CD4-positive, alpha-beta T cell (primary cell): ENCODE measurements at places on chromosomes 6 and 20. TPM values are rescaled to one million over a fixed set of nuclear protein-coding genes. Genes with fewer than 3 reads are reported as not detected.
A peak's percentile ranks its signal among the peaks of the same experiment; 100 is the strongest.

DNA sequence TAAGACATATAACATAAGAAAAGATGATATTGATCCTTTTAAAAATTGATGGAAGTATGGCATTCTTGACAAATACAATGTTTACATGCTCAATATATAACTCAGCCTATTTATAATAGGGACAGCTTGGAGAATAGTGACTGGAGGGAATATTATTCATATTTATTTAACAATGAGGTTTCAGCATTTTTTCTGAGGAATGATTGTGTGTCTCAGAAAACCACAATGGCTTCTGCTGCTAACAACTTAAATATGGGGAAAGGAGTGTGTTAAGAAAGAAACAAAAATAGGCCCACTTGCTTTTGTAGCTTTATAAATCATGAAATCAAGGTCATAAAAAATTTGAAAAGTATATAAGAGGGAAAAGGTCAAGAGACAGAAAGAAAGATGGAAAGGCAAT is 163.2 kb upstream of the TBX18 start:
- no peaks in the 10 kb centered on the region for H3K4me1 ChIP-seq
- no peaks in the 10 kb centered on the region for H3K27me3 ChIP-seq
- no peak overlapping the region for H3K27ac ChIP-seq
- DNase-seq, result no peak

DNA sequence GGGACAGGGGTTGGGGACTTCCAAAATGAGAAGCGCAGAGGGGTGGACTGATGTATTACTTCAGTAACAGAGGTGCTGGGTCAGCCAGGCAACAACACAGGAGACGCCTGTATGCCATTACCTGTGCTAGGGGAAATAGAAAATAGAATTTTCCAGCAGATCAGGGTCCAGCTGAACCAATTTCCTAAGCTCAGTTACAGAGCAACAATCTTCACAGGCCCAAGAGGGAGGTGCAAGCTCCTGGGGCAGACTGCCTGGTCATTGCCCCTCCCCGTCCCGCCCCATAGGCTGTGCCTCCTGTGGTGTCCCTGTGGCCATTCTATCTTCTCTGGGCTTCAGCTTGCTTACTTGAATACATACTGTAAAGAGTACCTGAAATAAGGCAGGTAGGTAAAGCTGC is 3.7 kb downstream of the KCNK5 start:
- peaks cover 55% of the 10 kb centered on the region for H3K4me1 ChIP-seq
- H3K27ac ChIP-seq, result no peak overlapping the region
- H3K36me3 ChIP-seq, result no peaks in the 10 kb centered on the region
- peaks cover 8% of the 10 kb centered on the region for H3K27me3 ChIP-seq
- no peak overlapping the region for H3K4me3 ChIP-seq
- DNase-seq, result no peak

- H3K4me1 ChIP-seq, result peaks cover 23% of the 10 kb centered on the region
- H3K27me3 ChIP-seq, result no peaks in the 10 kb centered on the region
- no peak overlapping the region for H3K27ac ChIP-seq
- peak; percentile 50 for DNase-seq
These were observed 17.4 kb upstream of the AVP start for GRCh38 chr20:3101737-3102574.

DNA sequence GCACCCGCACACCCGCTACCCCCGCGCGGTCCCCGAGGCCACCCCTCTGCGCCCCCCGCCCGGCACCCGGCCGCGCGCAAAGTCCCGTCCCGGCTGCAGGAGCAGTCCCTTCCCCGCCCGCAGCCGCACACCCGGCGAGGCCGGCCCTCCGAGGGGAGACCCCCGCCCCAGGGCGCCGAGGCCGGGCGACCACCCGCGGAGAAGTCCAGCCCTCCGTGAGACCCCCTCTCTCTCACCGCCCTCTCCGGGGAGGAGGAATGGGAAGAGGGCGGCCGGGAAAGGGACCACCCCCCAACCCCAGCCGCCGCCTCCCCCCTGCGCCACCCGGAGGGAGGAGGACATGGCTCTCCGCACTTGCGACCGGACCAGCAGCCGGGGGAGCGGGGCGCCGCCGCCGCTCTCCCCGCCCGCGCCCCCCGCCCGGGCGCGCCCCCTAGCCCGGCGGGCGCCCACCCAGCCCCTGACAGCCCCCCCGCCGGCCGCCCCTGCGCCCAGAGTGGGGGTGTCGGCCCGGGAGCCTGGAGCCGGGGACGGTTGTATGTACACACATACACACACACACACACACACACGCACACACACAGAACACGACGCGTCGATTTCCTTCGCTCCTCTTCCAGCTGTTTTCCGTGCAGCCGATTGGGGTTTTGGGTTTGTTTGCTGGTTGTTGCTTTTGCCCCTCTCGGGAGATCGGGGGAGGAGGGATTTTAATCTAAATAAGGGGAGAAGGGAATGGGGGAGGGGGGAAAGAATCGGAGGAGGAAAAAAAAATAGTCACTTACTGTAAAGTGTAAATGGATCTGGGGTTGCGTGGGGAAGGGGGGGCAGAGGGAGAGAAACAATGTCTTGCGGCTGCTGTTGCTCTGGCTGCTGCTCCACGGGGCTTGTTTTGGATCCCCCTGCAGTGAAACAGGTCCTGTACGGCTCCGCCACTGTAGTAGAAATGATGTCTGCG is at the start of gene ATXN1:
Gene ATXN1 (minus strand): TSS at position 945 of the 955 bp plus-strand sequence.
- H3K4me3 ChIP-seq, result peak within 1 kb of the TSS; percentile 72
- H3K27ac ChIP-seq, result peak within 1 kb of the TSS; percentile 97
- H3K27me3 ChIP-seq, result no peaks in the 10 kb centered on the region
- peak; percentile 69 for DNase-seq
- H3K4me1 ChIP-seq, result peaks cover 23% of the 10 kb centered on the region
- no peaks in the 10 kb centered on the region for H3K36me3 ChIP-seq

DNA sequence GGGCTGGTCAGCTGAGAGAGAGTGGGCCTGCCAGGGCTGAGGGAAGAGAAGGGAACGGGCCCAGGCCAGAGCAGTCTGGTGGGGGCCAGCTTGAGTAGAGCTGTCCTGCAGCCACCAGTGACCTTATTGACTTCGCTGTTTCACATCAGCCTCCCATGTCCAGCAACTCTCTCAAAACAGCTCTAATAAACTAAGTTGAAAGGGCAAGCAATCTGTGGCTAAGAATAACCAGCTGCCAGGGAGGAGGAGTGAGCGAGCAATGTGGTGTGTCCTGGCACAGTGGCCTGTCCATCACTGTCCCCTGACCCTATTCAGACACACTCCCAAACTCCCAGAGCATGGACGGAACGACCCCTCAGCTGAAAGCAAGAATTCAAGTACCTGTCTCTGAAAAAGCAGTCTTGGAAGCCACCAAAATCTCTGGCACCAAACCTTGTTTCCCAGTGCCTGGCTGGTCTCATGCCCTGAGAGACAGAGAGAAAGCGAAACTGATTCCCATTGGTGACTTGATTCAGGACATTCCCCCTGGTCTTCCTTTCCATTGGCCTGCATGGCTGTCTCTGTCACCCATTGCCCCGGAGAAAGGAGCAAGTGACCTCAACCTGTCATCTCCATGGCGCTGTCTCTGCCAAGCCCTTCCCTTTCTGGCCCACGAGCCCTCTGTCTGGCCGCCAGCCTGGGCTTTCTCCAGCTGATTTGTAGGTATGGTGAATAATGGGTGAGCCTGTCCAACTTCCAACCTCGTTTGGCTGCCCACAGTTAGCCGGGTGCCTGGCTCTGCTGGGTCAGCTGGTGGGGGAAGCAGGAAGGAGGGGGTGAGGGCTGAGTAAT is at the start of gene DDO:
Gene DDO (minus strand): TSS at position 490 of the 831 bp plus-strand sequence. CDS start 2,113 bp downstream, outside the sequence.
- peaks cover 6% of the 10 kb centered on the region for H3K27me3 ChIP-seq
- no peaks in the 10 kb centered on the region for H3K36me3 ChIP-seq
- no peak within 1 kb of the TSS for H3K4me3 ChIP-seq
- H3K4me1 ChIP-seq, result no peaks in the 10 kb centered on the region
- DNase-seq, result no peak
- no peak within 1 kb of the TSS for H3K27ac ChIP-seq

CLDN20 gene
- total RNA-seq, result not detected

TAP1 gene
- 93.9 TPM for total RNA-seq

OR2B2 gene
- not detected for total RNA-seq

TRIM10 gene
- total RNA-seq, result not detected

BMP5 gene
- total RNA-seq, result not detected
